ENCODE measurements at places on chromosomes 7 and 10.
A peak's percentile ranks its signal among the peaks of the same experiment; 100 is the strongest.

DNA sequence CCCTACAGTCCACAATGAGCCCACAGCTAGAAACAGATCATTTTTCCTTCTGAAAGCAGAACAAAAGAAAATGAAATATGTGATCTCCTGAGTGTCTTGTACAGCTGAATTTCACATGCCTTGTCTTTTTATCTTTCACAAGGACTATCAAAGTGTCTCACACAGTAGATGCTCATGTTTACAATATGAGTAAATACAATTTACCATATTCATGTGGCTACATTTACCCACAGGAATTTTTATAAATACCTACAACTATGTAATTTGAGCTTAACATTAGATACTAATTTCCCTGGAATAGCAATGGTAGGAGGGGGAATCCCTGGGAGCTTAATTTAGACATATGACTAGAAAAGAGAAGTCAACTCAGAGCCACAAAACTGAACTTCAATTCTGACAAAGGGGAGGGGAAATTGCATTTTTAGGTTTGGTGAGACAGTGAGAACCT, 186.2 kb downstream of the MACC1 start:
- DNase-seq: no peak

- no peak for DNase-seq
Measured at GRCh38 chr7:155644971-155645509, 579 bp downstream of the RBM33 start.

DNA sequence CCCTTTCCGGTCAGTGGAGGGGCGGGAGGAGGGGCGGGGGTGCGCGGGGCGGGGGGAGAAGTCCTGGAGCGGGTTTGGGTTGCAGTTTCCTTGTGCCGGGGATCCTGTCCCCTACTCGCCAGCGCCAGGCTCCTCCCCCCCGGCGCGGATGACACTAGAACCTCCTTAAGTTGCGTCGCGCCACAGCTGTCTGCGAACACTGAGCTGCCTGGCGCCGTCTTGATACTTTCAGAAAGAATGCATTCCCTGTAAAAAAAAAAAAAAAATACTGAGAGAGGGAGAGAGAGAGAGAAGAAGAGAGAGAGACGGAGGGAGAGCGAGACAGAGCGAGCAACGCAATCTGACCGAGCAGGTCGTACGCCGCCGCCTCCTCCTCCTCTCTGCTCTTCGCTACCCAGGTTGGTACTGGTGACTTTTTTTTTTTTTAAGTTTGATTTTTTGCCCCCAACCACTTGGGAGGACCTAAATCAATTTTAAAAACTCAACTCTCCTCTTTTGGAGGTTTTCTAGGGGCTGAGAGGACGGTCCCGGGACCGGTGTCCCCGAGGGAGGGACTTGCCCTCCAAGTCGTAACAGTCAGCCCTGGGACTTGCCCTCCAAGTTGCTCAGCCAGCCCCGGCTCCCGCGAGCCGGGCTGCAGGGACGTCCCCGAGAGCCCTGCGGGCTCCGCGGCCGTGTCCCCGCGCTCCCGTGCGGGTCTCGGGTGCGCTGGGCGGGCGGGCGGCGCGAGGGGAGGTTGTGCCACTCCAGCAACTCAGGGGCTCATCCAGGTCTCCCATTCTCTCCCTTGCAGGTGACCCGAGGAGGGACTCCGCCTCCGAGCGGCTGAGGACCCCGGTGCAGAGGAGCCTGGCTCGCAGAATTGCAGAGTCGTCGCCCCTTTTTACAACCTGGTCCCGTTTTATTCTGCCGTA, at the start of gene GATA3:
Gene GATA3, plus strand, starts transcription at position 195 of the 914 bp plus-strand sequence. CDS start 968 bp downstream, outside the sequence.
- no peak for DNase-seq

GRCh38 chr10:78778444-78779338, 290.1 kb upstream of the ZMIZ1 start:
- DNase-seq: no peak

- no peak for DNase-seq
Measured at GRCh38 chr10:97190450-97190849, 4.7 kb upstream of the SLIT1 start.

DNA sequence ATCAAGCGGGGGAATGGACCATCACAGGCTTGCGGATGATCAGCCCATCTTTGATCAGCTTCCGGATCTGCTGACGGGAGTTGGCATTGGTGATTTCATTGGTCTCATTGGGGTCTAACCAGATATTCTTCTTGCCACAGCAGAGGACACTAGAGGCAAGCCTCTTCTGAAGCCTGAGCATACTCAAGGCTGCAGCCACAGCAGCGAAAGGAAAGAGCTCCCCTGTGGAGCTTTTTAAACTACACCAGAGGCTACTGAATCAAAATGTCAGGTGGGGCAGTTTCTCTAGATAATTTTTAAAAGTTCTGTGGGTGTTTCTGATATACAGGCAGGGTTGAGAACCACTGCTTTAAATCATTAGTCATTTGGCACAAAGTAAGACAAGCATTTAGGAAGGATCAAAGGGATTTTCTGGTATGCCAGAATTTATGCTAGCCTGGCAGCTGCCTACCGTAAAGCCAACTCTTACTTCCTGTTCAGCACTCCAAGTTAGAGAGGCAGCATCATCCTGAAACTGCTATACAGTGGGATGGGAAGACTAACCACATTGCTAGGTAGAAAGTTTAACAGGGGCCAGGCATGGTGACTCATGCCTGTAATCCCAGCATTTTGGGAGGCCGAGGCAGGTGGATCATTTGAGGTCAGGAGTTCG, 7.0 kb downstream of the NAPEPLD start:
- DNase-seq: no peak

DNA sequence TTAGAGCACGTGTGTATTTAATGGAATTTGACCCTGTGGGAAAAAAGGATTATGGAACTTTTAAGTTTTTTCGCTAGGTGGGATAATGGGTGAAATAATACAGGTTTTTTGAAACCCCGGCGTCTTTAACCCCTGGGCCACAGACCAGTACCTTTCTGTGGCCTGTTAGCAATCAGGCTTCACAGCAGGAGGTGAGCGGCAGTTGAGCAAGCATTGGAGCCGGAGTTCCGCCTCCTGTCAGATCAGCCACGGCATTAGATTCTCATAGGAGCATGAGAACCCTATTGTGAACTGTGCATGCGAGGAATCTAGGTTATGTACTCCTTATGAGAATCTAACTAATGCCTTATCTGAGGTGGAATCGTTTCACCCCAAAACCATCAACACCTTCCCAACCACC, 28.6 kb downstream of the WAC start:
- DNase-seq: no peak

DNA sequence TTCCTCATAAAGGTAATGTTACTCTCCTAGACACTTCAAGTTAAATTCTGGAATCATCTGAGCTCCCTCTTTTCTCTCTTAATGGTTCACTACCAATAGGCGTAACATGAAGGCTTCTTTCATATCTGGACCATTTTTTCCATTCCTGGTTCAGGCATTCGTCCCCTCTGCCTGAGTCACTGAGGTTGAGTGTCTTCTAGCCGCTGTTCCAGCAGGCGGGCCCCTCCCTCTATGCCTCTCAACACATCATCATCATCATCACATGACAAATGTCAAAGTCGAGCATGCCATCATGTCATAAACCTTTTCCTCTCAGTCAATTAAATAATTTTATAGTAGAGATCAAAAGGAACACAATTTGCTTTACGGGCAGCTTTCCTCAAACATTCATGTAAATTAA, 168.9 kb upstream of the ASAH2 start:
- DNase-seq: no peak

DNA sequence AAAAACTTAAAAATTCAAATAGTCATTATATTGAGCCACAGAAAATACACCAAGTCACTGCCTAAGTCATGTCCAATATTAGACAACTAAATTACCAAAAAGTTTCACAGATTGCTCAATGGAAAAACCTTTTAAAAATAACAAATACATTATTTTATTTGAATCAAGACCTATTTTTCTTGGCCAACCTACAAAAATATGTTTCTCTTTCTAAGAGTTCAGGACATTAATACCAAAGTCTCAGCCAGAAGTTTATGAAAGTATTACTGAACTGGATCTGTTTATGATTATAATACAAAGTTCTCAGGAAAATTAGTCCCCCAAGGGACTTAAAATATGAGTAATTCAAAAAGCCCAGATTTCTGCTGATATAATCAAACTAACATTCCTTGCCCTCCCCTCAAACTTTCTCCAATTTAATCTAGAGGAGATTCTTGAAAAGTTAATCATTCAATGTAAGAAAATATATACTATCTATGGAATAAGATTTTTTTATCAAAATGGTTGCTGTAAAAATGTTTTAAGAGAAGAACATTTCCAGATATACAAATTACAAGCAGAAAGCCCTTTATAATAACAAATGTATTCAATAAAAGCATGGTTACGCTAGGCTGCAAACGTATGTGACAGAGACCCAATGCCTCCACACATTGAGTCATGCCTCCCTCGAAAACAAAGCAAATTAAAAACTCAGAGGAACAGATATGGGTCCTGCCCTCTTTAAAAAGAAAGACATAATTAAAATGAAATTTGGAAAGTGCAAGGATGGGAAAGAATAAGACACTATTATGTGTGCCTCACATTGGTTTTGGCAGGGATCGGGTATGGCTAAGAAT, 381.6 kb downstream of the PARD3 start:
- DNase-seq: no peak

GRCh38 chr7:33038639-33039038, 23.9 kb downstream of the NT5C3A start:
- DNase-seq: no peak

- DNase-seq: peak; percentile 24
Measured at GRCh38 chr10:132448248-132448731, 51.3 kb downstream of the PWWP2B start.

DNA sequence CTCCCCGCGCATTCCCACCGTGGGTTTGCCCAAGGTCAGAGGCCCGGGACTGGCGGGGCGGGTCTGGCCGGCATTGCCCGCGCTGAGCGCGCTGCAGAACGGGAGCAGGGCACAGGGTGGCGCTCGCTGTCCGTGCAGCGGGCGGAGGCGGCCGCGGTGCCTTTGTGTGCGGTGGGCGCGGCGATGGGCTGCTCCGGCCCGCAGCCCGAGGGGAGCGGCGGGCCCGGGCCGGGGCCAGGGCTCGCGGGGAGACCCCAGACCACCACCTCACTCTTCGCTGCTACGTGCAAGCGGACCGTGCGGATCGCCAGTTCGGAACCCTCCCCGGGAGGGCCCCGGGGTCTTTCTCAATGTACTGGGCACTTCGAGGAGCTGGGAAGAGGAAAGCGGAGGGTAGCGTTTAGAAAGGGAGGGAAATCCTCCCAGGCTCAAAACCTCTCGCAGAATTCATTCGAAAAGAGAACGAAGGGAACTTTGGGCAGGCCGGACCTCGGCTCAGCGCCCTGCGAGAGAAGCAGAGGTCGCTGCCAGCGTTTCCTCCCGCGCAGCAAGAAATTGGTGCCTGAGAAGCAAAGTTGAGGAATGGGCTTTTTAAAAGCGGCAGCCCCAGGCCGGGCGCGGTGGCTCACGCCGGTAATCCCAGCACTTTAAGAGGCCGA, 8.5 kb downstream of the SP8 start:
- DNase-seq: no peak

GRCh38 chr7:94701555-94701973, 45.6 kb upstream of the SGCE start:
- no peak for DNase-seq

- DNase-seq: no peak
Measured at GRCh38 chr7:1669954-1670893, at the start of gene ELFN1. Gene ELFN1, plus strand, starts transcription at chr7:1670277. Its CDS starts 74,320 bp downstream, at chr7:1744597.

DNA sequence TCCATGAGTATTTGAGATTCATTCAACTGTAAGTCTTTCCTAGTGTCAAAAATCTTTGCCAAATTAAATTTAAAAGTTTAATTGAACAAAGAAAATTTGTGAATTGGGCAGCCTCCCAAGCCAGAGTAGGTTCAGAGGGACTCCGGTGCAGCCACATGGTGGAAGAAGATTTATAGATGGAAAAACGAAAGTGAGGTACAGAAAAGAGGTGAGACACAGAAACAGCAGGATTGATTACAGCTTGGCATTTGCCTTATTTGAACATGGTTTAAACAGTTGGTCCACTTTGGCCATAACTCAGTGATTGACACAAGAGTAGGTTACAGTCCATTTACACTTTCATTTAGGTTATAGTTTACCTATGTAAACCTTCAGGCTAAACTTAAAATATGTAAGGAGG, 465.8 kb downstream of the ARL4A start:
- no peak for DNase-seq

GRCh38 chr7:3074459-3074821, 30.8 kb upstream of the CARD11 start:
- no peak for DNase-seq

GRCh38 chr10:71090330-71090729, 122.0 kb upstream of the UNC5B start:
- DNase-seq: no peak

- no peak for DNase-seq
Measured at GRCh38 chr7:28088032-28088431, 92.6 kb downstream of the JAZF1 start.

- DNase-seq: no peak
Measured at GRCh38 chr7:84492098-84493034, 297.8 kb upstream of the SEMA3A start.

- no peak for DNase-seq
Measured at GRCh38 chr10:123043409-123043925, 34.7 kb downstream of the ACADSB start.

- DNase-seq: no peak
Measured at GRCh38 chr7:110205899-110206298, 885.0 kb upstream of the LRRN3 start.

DNA sequence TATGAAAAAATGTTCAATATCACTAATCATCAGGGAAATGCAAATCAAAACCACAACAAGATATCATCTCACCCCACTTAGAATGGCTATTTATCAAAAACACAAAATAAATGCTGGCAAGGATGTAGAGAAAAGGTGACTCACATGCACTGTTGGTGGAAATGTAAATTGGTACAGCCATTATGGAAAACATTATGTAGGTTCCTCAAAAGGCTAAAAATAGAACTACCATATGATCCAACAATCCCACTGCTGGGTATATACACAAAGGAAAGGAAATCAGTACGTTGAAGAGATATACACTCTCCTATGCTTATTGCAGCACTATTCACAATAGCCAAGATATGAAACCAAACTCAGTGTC, 50.2 kb downstream of the CDK1 start:
- no peak for DNase-seq

GRCh38 chr10:71771821-71772617, 1.3 kb downstream of the VSIR start:
- DNase-seq: peak; percentile 62

- no peak for DNase-seq
Measured at GRCh38 chr10:29816801-29817558, 182.2 kb upstream of the SVIL start.
